Activated T-cell treated with anti-CD3 and anti-CD28 coated beads, Interleukin-2, amount 50 U/mL, for 48 hours (primary cell): ENCODE measurements at places on chromosomes 5 and 9.

GRCh38 chr5:150318613-150319483, 16.1 kb upstream of the ARSI start:
- no peak for DNase-seq

DNA sequence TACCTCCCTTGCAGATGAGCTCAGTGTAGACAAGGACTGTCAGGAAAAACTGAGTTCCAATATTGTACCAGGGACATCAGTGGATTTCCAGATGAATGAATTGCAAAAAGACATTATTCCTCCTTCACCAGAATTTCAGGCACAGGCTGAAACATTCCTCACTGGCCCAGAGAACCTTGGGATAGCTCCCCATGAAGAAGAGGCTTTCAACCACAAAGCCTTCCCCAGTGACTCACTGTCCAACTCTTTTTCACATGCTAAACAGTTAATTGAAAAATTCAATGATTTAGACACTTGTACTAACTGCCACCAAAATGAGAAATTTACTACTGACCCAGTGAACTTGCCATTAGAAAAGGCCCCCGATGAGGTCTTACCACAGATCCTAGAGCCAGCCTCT, 144.5 kb downstream of the UNC13B start:
- DNase-seq = no peak

DNA sequence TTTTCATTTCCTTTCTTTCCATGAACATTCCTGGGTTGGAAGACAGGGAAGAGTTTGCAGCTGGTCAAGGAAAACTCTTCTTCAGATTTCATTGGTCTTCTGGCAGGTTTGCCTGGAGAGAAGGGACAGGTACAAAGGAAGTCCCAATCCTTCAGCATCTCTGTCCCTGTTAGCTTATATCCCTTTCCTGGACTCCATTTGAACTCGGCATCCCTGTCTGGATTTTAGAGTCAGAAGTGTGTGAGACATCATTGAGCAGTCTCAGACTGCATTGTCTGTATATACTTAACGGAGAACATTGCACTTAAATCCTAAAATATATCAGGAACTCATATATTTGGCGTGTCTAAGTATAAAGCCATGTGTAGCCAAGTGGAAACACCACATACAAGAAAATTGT, 54.9 kb downstream of the ADGRV1 start:
- DNase-seq = no peak

DNA sequence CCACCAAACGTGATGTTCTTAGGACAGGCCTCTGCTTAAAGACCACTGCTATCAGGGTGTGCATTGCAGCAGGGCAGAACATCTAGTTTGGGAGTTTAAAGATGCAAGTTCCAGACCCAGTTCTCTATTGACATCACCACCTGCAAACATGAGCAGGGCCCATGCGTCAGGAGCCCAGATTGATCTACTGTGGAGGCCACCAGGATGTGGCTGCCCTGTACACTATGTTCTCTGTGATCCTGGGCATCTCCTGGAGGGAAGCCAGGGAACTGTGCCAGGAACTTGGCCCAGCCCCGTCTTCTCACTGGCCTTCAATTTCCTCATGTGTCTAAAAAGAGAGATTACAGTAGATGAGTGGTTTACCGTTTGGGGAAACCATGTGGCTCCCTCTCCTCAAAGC, 87.1 kb downstream of the PDE6A start:
- DNase-seq = no peak

DNA sequence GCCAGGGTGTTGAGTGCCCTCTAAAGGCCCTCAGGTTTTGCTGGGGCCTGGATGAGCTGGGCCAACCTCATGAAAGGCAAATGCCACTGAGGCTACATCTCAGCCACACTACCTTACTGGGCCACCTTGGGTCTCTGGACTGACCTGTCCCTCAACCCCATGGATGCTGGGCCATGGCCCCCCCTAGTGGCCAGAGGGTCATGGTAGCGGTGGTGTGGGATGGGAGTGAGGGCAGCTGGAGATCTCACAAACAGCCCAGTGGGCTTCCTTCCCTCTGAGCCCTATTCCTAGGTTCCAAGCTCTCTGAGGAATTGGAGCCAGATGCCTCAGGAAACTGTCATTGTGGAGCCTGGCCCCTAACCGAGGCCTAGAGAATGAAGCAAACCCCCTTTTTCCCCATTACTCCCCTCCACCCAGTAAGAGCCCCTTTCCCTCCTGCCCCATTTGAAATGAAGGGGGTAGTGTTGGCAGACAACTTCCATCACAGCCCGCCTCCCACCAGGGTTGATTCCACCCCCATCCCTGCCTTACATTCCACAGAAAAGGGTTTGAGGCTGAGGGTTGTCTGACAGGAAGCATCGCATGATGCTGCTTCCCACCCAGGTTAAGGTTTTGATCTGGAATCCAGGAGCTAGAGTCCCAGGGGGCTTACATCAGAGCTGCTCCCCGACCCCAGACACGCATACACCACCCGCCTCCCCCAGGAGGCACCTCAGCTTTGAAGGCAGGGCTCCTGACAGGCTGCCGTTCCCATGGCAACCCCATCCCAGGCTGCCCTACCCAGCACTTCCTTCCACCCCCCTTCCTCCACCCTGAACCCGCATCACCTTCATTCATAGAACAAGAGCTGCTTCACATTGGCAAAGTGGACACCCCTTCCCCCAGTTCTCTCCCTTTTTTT, 63.9 kb downstream of the PCDH1 start:
- DNase-seq = peak; percentile 72

DNA sequence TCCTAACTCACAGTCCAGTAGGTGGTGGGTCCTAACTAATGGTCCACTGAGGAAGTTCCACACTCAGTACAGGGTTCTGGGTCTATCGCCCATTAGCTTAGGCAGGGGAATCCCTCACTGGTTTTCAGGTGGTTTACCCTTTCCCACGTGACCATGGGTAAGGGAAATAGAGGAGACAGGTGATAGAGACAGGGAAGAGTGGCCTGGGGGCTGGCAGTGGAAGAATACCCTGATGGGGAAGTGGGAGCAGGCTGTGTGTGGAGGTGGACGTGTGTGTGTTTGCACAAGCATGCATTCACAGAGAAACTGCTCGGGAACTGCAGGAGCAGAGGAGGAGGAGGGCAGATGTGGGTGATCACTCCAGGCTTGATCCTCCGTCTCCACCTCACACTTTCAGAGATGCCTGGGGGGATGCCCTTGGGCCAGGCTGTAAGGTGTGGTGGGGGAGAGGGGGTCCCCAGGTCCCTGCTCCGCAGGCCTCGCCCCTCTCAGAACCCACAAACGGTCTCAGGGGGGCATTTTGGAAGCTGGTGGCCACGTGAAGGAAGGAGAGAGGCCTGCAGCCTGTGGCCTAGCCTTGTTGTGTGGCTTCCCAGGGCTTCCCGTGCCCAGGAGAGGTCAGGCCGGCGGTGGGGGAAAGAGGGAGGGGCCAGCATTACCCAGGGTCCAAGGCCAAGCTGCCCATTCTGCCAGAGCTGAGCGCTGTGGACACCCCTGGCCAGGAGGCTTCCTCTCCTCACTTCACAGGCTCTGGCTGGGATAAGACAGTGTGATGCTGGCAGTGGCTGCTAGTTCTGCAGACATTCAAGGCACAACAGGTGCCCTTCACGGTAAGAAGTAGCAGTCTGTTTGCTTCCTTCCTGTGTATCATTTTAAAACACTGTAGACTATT, 80.0 kb downstream of the OTULIN start:
- DNase-seq = no peak

- DNase-seq = no peak
Measured at GRCh38 chr5:81817980-81818379, 67.1 kb upstream of the SSBP2 start.

DNA sequence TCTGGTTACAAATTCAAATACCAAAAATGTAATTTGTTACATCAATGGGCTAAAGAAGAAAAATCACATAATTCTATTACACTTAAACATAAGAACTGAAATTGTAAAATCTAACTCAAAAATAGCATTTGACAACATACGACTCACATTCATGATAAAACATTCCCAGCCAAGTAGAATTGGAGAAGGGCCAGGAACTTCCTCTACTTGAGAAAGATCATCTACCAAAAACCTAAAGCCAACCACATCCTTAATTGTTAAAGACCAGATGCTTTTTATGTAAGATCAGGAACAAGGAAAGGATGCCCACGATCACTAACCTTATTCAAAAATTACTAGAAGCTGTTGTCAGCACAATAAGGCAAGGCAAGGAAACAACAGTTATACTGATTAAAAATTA, 1819.8 kb upstream of the C9orf72 start:
- no peak for DNase-seq

GRCh38 chr5:134018154-134018985, 13.6 kb upstream of the VDAC1 start:
- no peak for DNase-seq

GRCh38 chr5:32274548-32275395, 38.0 kb downstream of the MTMR12 start:
- DNase-seq = no peak

- DNase-seq = no peak
Measured at GRCh38 chr9:82490019-82490499, 501.5 kb downstream of the SPATA31D1 start.

GRCh38 chr5:75510417-75510835, 1.0 kb downstream of the CERT1 start:
- DNase-seq = no peak

GRCh38 chr5:158064334-158065123, 205.6 kb upstream of the CLINT1 start:
- no peak for DNase-seq

- no peak for DNase-seq
Measured at GRCh38 chr9:101993771-101994170, 255.3 kb upstream of the GRIN3A start.

- DNase-seq = no peak
Measured at GRCh38 chr5:72255237-72255636, 64.8 kb downstream of the MRPS27 start.

GRCh38 chr5:14171046-14171445, 27.9 kb downstream of the TRIO start:
- DNase-seq = no peak

GRCh38 chr9:71778085-71778484, 9.8 kb upstream of the CEMIP2 start:
- DNase-seq = no peak

DNA sequence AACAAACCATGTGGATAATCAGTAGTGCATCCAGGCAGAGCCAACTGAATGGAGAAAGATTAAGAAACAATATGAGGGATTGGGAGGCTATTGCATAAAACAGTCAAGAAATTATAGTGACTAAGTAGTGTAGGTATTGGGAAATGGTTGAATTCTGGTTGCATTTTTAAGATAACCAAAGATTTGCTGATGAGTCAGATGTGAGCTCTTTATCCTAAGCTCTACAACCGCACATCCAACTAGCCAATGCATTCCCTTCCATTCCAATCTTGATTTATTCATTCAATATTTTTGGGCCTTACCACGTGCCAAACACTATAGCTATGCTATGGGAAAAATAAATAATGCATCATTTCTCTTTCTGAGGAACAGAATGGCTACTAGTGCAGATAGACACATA, 524.5 kb upstream of the RGMB start:
- no peak for DNase-seq

- DNase-seq = no peak
Measured at GRCh38 chr5:5155617-5156016, 15.5 kb downstream of the ADAMTS16 start.

DNA sequence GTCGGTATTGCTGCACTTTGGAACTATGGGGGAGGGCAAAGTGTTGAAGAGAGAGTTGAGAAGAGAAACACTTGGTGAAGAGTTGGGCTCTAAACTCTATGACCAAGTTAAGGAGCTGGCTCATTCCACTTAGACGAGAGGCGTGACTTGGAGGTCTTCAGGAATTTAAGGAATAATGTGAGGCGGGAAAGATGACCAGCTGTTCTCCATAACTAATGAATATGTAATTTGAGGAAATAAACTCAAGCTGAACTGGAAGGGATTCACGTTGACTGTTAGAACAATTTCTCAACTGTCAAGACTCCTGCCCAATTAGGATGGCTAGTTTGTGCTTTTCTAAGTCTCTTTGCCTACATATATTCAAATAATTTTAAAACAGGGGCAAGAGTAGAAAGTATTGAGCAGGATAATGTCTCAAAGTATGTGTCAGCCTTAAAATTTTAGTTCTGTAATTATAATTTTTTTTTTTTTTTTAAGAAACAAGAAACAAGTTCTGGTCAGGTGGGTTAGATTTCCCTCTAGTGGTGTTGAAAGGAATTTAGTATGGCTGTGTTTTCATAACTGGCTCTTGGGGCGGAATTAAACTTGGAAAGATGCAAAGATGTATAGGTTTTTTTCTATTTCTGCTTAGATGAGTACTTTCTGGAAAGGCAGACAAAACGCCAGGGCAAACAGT, 33.4 kb downstream of the TMEM252 start:
- no peak for DNase-seq

DNA sequence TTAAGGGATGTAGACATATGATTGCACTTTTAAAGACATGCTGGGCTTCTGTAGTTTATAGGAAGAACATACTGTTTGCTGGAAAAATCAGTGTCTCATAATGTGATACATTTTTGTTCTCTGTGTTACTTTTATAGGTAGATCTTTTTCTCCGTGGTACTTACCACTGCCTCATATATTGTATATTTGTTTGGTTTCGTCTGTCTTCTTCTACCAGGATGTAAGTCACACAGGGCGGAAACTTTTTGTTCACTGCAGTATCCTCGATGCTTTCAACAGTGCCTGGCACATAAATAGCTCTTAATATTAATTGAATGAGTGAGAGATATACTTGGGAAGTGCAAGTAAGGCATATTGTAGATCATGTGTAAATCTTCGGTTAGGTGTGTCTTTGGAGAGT, 135.4 kb downstream of the GDNF start:
- no peak for DNase-seq

DNA sequence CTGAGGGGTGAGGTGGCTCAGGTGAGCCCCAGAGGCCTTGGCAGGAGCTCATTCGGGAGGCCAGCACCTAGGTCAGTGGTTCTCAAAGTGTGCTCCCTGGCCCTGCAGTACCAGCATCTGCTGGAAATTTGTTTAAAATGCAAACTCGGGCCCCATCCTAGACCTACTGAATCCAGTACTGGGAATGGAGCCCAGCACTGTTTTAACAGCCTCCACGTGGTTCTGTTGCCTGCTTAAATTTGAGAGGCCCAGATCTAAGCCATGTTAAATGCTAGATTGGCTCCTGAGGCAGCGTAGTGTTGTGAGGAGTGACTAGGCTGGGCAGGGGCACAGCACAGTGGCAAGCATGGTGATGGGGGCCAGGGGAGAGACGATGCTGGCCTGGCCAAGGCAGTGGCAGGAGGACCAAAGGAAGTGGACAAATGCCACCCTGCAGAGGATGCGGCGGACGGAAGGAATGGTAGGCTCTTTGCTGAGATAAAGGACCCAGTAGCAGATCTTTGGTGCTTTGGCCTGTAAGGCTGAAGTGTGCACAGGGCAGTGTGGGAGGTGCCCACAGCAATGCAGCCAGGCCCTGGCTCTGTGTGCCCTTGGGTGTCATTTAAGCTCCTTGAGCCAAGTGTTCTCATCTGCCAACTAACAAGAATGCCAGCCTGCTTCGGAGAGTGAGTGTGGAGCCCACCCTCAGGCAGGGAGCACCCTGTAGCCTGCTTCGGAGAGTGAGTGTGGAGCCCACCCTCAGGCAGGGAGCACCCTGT, 4.2 kb downstream of the PRR7 start:
- DNase-seq = no peak

GRCh38 chr5:1780614-1780930, 19.1 kb downstream of the MRPL36 start:
- no peak for DNase-seq
